ENCODE measurements at places on chromosomes 7 and 10. TPM values are rescaled to one million over a fixed set of nuclear protein-coding genes. Genes with fewer than 3 reads are reported as not detected.

DNA sequence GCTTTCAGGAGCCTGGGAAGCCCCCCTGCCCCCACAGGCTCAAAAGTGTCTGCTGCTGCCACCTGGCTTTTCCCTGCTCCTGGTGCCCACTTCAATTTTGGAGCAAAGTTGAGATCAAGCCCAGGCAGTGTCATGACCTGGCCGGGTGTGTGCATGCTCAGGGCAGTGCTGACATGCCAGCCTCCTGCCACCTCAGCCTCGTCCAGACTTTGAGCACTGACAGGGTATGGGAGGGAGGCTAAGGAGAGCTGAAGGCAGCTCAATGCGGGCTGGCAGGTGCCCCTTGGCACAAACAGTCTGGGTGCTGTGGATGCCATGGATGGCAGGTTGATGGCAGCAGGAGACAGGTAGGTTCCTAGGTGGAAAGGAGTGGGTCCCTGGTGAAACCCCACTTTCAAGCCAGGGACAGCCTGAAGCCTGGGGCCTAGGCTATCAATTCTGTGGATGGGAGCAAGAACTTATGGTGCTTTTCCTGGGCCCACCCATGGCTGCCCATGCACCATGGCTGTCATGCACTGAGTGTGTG lies 12.3 kb upstream of the ECHDC3 start:
- no peak for DNase-seq

- DNase-seq = no peak
Observed at GRCh38 chr7:121211253-121211652, 117.5 kb upstream of the WNT16 start.

DNA sequence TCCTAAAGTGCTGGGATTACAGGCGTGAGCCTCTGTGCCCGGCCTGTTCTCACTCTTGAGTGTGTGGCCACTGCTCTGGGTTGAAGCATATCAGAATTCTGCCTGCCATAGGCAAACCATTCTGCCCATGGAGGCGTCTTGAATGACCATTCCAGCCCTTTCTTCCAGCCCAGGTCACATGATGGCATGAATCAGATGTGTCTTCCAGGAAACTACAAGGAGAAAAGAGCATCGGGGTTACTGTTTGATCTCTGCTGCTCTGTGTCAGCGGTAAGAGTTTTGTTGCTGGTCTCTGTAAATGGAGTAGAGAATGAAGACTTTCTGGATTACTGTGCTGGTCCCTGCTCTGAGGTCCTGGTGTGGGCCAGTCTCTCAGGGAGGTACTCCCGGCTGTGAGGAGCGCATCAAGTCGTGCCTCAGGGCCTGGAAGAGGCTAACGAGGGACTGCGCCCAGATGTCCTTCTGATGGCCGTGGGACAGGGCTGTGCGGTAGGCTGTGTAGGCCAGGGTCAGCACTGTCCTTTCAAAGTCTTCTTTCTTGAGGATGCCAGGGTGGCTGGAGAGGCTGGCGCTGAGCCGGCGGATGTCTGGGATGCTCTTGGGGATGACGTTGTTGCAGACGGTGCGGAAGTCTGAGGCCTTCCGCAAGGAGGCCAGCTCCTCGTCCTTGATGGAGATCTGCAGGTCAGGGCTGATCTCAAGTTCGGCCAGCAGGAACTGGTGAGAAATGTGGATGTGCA lies 5.8 kb upstream of the SLC13A4 start:
- DNase-seq = no peak

GRCh38 chr10:115883372-115883771 lies 389.6 kb downstream of the GFRA1 start:
- DNase-seq = no peak

Gene INSYN2A
- 0.14 TPM for total RNA-seq

GRCh38 chr7:100884736-100885439 lies 4.6 kb downstream of the UFSP1 start:
- no peak for DNase-seq

DNA sequence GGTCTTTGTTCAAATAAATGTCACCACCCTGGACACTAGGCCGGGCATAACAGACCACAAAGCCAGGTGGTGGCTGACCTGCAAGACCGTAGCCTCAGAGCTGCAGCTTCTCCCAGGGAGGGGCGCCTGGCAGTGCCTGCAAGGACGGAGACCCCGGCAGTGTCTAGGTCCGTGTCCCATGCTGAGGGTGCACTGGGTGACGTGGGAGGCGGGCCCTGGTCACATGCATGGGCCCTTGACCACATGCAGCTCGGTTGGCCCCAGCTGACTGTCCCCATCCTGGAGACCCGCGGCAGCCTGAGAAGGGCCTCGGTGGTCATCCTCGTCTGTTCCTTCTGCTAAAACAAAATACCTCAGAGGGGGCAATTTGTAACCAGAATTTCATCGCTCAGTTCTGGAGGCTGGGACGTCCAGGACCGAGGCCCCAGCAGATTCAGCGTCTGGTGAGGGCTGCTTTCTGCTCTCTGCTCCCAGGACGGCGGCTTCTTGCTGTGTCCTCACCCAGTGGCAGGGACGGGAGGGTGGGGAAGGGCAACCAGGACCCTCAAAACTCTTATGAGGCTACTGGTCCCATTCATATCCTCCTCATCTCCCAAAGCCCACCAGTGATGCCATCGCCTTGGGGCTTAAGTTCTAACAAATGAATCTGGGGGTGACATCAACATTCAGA lies 36.8 kb downstream of the PWWP2B start:
- no peak for DNase-seq

All from posterior vena cava (tissue), 2 donors.